Osteocyte (in vitro differentiated cells): ENCODE measurements at places on chromosomes 7 and 10. TPM values are rescaled to one million over a fixed set of nuclear protein-coding genes. Genes with fewer than 3 reads are reported as not detected.

DNA sequence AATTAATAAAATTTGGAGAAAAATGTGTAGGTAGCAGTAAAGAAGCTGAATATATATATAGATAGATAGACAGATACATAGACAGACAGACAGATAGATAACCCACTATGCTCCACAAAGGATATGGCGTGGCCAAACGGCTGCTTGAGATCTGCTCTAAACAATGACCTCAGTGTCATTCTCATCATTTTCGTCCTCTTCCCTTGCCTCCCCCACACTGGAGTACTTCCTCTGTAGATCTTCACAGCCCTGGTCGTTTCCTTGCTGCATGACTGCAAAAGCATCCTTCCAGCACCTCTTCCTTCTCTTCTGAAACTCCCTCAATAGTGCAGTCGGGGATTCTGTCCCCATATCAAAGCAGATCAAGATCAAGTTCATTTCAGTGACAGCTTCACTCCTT lies 35.6 kb upstream of the ATP6V0A4 start:
- DNase-seq: peak; percentile 38

- DNase-seq: peak; percentile 60
Observed at GRCh38 chr7:4015371-4015770, 666.7 kb upstream of the FOXK1 start.

GRCh38 chr7:48481235-48481634 lies 310.0 kb downstream of the ABCA13 start:
- DNase-seq: no peak

GRCh38 chr7:155169498-155170065 lies 99.5 kb downstream of the HTR5A start:
- DNase-seq: peak; percentile 59

GRCh38 chr7:101233907-101234547 lies 3.6 kb downstream of the CLDN15 start:
- DNase-seq: no peak

DNA sequence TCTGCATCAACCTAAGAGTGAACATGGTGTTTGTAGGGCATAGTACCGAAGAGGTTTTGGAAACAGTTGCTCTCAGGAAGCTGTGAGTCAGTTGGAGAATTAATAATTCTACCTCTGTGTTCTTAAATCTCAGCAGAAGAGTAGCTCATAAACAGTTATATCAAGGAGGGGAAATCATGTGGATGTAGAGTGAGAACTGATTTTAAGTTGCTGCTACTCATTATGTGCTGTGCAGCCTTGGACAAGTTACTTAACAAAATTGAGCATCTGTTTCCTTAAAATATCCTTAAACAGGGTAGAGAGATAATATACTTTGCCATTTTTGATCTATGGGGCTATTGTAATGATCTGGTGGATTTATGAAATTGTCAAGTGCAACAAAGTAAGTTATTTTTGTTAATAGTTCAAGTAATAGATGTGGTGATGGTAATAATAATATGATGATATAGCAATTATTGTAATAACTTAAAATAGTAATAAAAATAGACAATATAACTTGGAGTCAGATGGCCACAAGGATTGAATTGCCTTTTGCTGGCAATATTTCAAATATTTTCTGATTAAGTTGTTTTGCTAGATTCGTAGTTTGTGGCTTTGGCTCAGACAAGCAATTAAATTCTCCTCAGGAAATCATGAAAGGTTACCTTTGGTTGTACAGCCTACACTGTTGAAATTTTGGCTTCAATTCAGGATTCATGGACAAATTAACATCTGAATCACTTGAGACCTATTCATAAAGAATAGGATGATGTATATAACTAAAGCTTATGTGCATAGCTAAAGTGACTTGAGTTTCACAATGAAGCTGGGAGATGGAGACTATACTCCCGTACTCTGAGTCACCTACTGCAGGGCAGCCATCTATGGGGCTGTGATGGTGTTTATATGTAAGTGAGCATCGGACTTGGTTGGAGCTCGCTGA lies 228.5 kb downstream of the CDK14 start:
- DNase-seq: no peak

DNA sequence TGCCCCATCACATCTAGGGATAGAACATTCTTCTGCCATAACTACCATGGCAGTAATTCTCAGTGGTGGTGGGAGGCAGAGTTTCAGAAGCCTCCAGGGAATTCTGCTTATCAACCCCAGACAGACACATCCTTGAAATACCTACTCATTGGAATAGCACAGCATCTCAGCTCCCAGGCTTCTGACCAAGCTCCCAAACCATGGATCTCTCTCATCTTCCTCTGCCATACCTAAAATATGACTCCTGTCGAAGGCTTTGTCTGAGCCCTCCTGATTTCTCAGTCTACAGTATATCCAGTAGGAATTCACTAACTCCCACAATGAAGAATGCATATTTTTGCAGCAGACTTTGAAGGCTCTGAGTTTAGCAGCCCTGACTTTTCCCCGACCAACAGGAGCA lies 687.5 kb downstream of the GRID1 start:
- no peak for DNase-seq

DNA sequence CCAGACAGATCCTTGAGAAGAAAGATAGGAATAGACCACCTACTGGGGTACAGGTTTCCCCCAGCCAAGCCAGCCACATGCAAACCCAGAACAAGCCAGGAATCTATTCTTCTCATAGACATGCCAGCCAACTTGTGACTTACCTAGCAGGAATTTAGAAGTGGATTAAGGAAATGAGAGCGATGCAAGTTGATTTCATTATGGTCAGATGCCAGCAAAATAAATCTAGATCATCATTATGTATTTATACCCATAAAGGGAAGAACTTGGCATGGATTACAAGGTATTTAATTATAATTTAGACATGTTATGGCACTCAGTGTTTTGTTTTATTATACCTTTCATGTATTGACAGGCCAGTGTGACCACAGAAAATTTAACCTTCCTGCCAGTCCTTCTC lies 32.8 kb downstream of the SLC35G1 start:
- DNase-seq: no peak

- DNase-seq: no peak
Observed at GRCh38 chr7:12638851-12639456, 48.5 kb upstream of the ARL4A start.

DNA sequence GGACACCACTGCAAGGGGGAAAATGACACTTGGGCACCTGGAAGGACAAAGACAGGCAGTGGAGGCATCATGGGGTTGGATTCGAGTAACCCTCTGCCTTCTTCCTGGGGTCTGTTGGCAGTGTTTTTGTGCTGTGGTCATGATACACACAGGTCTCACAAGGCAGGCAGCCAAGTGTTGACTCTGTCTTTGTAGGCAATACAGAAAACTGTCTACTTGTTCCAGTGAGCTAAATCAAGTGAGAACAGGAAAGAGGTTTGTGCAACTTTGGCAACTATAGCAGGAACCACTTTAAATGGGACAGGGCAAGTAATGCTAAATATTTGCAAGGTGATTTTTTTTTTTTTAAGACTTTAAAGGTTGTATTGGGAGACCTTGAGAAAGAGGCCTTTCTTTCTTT lies 578.6 kb upstream of the GALNT17 start:
- DNase-seq: no peak

DNA sequence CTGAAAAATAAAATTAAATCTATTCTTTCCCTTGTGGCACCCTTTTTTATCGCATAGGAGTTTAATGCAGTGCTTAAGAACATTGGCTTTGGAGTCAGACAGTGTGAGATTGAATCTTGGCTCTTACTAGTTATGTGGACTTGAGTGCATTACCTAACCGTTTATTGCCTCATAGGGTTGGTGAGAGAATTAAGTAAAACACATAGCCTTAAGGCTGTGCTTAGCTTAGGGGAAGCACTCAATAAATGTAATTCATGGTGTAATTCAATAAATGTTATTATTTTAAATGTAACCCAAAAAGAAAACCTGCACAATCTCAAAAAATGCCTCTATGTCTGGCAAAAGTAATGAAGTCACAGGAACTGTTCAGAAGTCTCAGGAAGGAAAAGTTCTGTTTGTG lies 2.7 kb downstream of the STK17A start:
- no peak for DNase-seq

- DNase-seq: no peak
Observed at GRCh38 chr7:148332191-148333186, 258.1 kb upstream of the C7orf33 start.

DNA sequence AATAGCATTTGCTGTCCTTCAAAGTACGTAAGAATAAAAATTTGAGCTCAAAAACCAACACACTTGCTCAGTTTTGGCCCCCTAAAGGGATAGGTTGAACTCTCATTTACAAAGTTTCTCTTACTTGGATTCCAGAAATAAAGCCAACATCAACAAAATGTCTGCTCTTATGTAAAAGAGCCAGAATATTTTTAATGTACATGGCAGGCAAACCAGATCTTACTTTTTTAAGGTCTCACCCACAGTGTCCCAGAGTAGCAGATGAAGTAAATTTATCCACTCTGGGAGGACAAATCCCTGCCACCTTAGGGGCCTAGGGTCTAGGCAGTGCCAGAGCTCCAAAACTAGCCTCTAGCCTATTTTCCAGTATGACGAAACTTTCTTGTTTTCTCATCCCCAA lies 159.6 kb downstream of the SKAP2 start:
- no peak for DNase-seq

DNA sequence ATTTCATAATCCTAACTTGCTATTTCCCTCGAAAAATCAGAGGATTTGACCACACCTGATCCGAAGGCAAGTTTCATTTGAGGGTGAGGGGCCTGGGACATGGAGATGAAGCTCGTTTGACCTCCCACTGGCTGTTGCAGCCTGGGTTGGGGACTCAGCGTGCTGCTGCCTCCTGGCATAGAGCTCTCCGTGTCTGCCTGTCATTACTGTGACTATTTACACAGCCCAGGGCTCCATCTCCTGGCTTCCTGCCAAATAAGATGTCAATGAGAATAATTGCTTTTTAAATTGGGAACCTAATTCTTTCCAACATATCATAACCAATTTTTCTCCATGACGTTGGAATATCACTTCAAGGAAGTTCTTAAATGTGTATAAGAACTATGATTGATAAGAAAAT lies 139.3 kb upstream of the COBL start:
- no peak for DNase-seq

DNA sequence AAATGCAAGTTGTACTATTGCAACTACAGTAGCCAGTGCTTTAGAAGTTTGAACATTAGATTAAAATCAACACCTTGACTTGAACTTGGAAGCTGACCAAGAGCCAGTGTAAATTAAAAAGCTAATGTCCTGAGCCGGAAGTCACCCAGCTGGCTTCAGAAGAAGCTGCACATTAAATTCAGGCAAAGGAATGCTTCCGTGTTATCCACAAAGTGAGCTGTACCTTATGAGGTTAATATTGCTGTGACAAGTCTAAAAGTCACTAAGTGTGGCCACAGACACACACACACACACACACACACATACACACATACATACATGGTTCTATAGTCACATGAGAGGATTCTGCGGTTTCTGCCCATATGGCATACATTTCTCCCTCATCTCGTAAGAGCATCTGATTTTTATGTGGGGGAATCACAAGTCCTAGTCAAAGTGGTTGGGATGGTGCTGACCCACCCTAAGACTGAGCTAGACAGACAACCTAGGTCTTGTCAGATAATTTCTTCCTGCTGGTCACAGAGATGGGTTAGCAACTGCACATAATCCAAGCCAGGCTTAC lies 612.9 kb downstream of the SORCS1 start:
- DNase-seq: no peak

GRCh38 chr7:25844102-25844870 lies 307.7 kb upstream of the NFE2L3 start:
- DNase-seq: no peak

The MYL7 gene
- total RNA-seq: not detected in 2 replicates

The SUN3 gene
- not detected in 2 replicates for total RNA-seq

The MUC12 gene
- not detected in 2 replicates for total RNA-seq

The RGR gene
- total RNA-seq: not detected in 2 replicates

The DYDC2 gene
- not detected in 2 replicates for total RNA-seq

The VWC2 gene
- total RNA-seq: not detected in 2 replicates

The ASAH2 gene
- 1.1 and 4.3 TPM in 2 replicates for total RNA-seq
